DMS 273 treated with DMSO at 0.1 percent for 48 hours (cell line): ENCODE measurements at places on chromosomes 11 and 22.

GRCh38 chr22:19889951-19890350 is 35.3 kb upstream of the GNB1L start:
- no peak for DNase-seq

GRCh38 chr11:125331357-125332035 is 164.6 kb downstream of the FEZ1 start:
- no peak for DNase-seq

- no peak for DNase-seq
Measured at GRCh38 chr11:100837311-100837710, 150.2 kb downstream of the ARHGAP42 start.

DNA sequence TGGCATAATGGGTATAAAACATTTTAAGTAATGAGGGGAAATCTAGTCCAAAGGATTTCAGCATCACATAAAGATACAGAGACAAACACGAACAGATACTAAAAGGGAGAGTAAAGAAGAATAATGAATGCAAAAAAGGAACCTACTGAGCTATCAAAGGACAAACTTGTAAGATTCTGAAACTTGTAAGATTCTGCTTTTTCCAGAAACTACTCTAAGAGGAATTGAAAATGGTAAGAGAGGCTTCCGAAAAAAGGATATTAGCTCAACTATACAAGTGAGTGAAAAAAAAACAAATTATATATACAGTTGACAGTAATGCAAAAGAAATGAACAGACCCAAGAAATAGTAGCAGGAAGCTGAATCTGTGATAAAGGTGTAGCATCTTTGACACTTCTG is 37.7 kb downstream of the POLD3 start:
- DNase-seq, result no peak

- DNase-seq, result no peak
Measured at GRCh38 chr11:45301537-45302246, 15.6 kb upstream of the SYT13 start.

DNA sequence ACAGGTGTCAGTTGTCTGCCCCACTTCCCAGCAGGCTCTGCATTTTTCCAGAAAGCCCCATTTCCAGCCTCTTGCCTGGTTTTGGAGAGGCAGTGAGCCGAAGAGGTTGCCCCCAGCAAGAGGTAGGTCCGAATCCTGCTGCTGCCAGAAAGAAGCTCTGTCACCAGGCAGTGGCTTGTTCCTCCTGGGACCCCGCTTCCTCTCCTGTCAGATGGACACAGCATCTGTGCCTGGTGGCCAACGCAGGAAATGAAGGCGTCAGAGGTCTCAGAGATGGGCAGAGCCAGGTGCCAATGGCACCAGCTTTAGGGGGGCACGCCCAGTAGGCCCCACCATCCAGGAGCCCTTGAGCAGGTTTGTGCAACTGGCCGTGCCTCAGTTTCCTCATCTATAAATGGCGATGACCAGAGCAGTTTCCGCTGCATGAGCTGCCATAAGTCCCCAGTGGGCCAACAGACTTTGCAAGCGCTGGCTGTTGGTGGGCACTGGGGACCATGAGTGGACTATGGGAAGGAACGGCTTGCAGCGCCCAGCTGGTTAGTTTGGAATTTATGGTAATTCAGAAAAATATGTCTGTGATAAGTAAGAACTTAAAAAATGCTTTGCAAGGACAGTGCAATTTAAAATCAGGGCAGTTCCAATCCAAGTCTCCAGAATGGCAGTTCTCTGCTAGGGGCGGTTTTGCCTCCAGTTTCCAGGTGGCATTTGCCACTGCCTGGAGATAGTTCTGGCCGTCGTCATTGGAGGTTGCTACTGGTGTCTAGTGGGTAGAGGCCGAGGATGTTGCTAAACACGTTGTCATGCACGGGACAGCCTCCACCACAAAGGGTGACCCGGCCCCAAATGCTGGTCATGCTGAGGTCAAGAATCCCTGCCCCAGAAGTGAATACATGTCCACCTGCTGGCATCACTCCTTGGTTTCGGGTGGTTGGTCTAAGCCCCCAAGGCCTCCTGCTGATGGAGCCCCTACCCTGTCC is 2.3 kb upstream of the OSBPL5 start:
- no peak for DNase-seq

DNA sequence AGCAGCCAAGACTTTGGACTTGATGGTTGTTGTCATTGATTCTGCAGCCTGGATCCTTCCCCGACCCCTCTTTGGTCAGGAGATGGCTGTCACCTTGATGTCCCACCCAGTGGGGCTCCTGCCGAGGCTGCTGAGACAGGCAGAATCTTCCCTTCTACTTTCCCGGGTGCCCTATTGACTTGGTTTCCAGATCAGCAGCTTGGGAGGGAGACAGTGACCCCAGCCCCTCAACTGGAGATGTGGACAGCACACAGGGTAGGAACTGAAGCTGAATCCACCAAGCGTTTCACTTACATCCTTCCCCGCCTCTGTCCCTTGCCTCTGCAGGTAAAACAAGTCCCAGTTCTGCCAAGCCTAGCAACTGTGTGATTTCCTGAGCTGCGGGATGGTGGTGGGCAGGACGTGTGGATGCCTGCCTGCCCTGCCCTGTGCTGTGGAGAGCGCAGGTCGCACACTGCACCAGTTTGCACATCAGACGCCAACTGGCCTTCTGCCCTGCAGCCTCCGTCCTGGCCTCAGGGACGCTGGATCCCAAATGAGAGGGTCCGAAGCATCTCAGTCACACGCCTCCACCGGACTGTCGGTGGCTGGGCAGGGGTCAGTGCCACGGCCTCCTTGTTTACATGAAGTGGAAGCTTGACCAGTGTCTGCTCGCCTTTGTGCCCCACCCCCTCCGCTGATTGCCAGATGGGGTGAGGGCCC is 34.6 kb downstream of the FAM83F start:
- DNase-seq, result no peak

DNA sequence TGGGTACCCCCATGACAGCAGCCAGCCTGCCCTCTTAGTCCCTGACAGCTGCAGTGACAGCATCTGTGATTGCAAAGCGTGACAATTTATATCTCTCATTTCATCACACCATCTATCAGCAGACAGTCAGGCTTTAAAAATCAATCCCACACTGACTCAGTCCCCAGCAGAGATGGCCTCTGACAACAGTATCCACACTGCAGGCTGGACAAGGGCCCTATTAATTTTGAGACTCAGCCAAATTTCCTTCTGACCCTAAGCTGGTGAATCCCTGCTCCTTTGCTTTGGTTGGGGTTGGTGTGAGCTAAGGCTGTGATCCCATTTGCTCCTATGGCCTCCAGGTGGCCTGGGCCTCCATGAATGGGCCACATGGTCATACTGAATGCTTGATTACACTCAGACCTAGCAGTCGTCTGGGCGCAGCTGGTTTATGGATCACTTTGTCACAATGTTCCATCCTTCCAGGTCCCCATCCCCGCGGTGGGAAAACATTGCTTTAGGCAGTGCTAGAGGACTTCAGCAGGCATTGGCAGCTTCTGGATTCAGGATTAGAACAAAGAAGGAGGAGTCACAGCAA is 68.2 kb upstream of the B3GAT1 start:
- DNase-seq, result no peak

- DNase-seq, result no peak
Measured at GRCh38 chr11:16169956-16170847, 186.1 kb downstream of the SOX6 start.

- no peak for DNase-seq
Measured at GRCh38 chr11:68582416-68583040, 101.8 kb upstream of the GAL start.

GRCh38 chr11:83823461-83824025 is 537.4 kb upstream of the CCDC90B start:
- no peak for DNase-seq

DNA sequence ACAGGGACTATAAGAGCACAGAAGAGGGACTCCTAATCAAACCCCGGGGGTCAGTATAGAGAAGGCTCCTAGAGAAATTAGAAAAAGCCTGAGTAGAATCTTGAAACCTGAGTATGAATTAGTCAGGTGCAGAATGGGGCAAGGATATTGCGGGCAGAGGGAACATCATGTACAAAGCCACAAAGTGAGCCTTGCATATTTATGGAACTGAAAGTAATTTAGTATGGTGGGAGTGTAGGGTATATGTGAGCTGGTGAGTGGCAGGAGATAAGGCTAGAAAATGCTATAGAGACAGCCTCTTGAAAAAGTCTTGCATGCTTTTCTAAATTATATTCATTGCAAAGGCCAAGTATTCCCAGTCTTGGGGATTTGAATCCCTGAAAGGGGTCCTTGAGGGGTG is 93.7 kb downstream of the STIM1 start:
- no peak for DNase-seq

DNA sequence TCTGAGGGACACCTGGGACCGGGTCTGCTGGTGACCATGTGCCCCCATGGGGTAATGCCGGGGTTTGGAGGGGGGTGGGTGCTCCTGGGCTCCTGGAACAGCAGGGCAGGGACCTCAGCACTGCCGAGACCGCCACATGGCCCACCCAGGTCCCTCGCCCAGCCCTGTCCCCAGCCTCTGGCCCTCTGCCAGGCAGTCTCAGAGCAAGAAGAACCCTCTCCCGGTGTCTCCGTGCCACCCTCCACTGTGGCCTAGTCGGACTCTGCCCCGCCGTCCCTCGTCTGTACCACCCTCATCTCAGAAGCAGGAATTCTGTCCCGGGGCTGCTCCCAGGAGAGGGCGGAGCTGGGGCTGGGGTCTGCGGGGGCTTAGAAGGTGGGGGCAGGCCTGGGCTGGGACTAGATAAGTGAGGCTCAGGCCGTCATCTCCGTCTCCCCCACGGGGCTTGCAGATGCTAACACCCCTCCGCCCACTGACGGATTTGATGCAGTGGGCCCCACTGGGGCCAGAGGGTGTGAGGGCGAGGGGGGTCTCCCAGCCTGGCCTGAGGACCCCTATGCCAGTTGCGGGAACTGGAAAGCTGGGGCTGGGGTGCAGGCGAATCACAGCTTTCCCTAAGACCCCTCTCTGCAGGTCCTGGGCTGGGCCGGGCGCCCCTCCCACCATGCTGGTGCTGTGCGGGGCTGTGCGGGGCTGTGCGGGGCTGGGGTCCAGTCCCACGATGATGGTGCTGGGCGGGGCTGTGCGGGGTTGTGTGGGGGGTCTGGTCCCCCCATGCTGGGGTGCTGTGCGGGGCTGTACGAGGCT is 1.1 kb downstream of the MUC5AC start:
- DNase-seq, result no peak

DNA sequence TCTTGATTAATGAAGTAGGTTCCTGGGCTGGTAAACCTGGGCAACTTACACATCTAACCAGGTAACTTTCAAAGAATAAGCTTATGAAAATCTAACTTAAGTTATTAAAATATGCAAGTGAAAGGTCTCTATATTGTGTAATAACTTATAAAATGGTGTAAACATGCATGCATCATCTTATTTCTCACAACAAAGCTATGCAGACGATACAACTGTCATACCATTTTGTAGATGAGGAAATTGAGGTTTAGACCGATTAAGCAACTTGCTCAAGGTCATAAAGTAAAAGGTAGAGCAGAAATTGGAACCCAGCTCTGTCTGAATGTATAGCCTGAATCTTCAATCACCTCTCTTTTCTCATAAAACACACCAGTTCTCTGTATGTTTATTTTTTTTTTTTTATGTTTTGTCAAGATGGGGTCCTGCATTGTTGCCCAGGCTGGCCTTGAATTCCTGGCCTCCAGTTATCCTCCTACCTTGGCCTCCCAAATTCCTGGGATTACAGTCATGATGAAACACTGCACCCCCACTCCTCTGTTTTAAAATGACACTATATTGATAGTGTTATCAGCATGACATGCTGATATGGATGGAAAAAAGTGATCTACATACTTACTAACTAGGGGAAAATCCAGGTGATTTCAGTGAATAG is 109.6 kb downstream of the SGSM3 start:
- no peak for DNase-seq

DNA sequence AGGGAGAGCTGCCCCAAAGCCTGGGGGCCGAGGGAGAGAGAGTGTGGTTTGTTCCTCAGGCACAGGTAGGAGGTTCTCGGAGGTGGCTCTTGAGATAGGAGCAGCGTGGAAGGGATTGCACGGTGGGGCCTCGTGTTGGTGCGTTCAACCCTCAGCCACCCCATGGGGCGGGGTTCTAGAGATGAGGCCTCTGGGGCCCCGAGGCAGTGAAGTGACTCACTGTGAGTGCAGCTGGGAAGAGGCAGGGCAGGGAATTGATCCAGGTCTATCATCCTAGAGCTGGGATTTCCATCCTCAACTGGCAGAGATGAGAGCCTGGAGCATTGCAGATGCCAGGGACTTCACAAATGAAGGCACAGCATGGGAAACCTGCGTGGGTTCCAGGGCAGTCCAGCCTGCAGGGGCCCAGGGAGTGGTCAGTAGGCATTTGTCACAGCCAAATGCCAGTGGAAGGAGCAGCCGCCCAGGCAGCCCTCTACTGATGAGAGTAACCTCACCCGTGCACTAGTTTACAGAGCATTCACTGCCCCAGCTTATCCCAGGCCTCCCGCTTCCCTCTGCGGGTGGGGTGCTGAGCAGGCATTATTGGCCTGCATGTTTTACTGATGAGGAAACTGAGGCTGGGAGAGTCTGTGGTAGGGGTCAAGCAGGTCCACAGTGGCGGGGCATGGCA is 5.1 kb upstream of the SMARCB1 start:
- no peak for DNase-seq

DNA sequence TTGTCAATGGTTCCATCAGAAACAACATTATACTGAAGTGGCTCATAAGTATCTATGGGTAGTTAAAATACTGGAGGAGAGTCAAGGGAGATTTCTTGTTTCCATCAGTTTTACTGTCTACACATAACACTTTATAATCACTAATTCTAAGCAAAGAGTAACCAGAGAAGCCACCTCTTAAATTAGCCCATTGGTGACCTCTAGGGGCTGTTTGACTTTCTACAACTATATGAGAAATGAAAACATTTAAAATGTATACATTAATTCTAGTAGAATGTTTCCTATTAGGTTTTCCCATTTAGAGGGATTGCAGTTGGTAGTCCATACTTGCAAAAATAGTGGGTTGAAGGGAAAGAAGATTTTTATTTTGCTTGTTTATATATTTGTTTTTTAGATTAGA is 504.3 kb downstream of the FAM181B start:
- DNase-seq, result no peak

- DNase-seq, result no peak
Measured at GRCh38 chr22:50710221-50710620, 27.8 kb upstream of the ACR start.

DNA sequence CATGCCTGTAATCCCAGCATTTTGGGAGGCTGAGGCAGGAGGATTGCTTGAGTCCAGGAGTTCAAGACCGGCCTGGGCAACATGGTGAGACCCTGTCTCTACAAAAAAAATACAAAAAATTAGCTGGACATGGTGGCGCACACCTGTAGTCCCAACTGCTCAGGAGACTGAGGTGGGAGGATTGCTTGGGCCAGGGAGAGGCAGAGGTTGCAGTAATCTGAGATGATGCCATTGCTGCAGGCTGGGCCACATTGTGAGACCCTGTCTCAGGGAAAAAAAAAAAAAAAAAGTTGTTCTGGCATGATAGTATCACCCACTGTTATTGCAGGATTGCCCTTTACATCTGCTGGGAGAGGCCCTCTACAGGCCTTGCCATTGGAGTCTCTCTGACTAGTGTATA is 18.4 kb downstream of the ATXN10 start:
- DNase-seq, result no peak

- no peak for DNase-seq
Measured at GRCh38 chr11:86987679-86988078, 32.5 kb upstream of the FZD4 start.

GRCh38 chr11:91295591-91295990 is 929.0 kb upstream of the FAT3 start:
- DNase-seq, result no peak

- no peak for DNase-seq
Measured at GRCh38 chr22:37167176-37167980, 17.7 kb upstream of the IL2RB start.

GRCh38 chr11:82003671-82004515 is 729.8 kb downstream of the FAM181B start:
- DNase-seq, result no peak
